Aorta (tissue), 5 donors: ENCODE measurements at places on chromosomes 5 and 9. TPM values are rescaled to one million over a fixed set of nuclear protein-coding genes. Genes with fewer than 3 reads are reported as not detected.

- H3K27ac ChIP-seq: no peak overlapping the region
- H3K4me1 ChIP-seq: no peaks in the 10 kb centered on the region
- H3K36me3 ChIP-seq: no peaks in the 10 kb centered on the region
- no peaks in the 10 kb centered on the region for H3K27me3 ChIP-seq
- no peak overlapping the region for H3K4me3 ChIP-seq
Measured at GRCh38 chr5:76617675-76618074, 5.5 kb downstream of the F2RL2 start.

DNA sequence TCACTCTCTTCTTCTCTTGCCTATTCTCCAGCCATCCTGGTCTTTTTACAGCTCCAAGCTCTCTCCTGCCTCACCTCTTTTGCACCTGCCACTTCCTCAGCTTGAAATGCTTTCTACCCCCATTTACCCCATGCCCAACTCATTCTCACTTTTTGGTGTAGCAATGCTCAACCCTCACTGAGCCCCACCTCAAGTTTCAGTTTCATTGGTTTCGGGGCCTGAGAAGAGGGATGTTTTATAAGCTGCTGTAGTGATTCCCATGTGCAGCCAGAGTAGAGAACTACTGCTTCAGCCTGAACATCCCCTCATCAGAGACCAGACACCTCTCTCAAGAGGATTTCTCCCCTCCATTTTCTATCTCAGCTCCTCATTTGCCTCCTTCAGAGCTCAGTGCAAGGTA lies 45.2 kb upstream of the FYB1 start:
- H3K27me3 ChIP-seq: no peaks in the 10 kb centered on the region
- no peaks in the 10 kb centered on the region for H3K4me1 ChIP-seq
- DNase-seq: no peak
- no peak overlapping the region for H3K4me3 ChIP-seq
- no peak overlapping the region for H3K27ac ChIP-seq

DNA sequence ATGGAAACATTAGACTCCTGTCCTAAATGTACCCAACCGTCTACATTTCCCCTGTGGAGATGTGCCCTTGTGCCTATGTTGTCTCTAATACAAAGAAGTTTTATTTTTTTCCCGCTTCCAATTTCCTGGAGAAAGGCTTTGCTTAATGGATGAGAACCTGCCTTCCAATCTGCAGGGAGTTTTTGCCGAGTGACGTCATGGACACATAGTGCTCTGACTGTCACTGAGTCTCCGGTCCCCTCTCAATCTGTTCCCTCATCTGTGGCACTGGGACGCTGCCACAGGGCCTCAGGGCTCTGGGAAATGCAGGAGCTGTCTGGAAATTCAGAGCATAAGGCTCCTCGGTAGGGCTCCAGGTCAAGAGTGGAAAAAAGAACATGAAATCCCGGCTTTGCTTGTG lies 144.8 kb downstream of the PDZD2 start:
- H3K36me3 ChIP-seq: no peaks in the 10 kb centered on the region
- H3K4me3 ChIP-seq: no peak overlapping the region
- no peak overlapping the region for H3K27ac ChIP-seq
- no peaks in the 10 kb centered on the region for H3K4me1 ChIP-seq
- no peak for DNase-seq

GRCh38 chr5:199197-199949 lies 8.1 kb downstream of the LRRC14B start:
- H3K4me3 ChIP-seq: no peak overlapping the region
- no peaks in the 10 kb centered on the region for H3K27me3 ChIP-seq
- no peaks in the 10 kb centered on the region for H3K4me1 ChIP-seq
- DNase-seq: peak; percentile 62
- H3K36me3 ChIP-seq: no peaks in the 10 kb centered on the region
- H3K27ac ChIP-seq: no peak overlapping the region

DNA sequence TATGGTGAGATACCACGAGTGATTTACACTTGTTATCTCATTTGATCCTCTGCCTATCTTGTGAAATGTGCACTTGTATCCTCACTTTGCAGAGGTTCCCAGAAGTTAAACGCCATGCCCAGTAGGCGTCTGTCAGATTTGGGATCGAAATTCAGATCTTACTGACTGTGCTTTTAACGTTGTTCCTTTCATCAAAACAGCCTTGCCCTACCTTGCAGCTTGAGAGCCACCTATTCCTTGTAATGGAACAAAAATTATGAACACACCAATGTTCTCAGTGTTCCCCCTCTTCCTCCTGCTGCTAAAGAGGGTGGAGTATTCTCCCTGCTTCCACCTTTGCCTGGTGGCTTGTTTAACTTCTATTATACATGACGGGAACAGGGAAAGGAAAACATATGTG lies 257.0 kb downstream of the MSX2 start:
- no peak for DNase-seq
- H3K4me3 ChIP-seq: no peak overlapping the region
- H3K27me3 ChIP-seq: no peaks in the 10 kb centered on the region
- no peaks in the 10 kb centered on the region for H3K4me1 ChIP-seq
- no peak overlapping the region for H3K27ac ChIP-seq

GRCh38 chr5:124263680-124264491 lies 482.6 kb downstream of the ZNF608 start:
- H3K4me3 ChIP-seq: no peak overlapping the region
- H3K4me1 ChIP-seq: no peaks in the 10 kb centered on the region
- H3K27me3 ChIP-seq: peaks cover 1% of the 10 kb centered on the region
- no peak for DNase-seq

- DNase-seq: peak; percentile 82
- no peaks in the 10 kb centered on the region for H3K27me3 ChIP-seq
- H3K27ac ChIP-seq: no peak overlapping the region
- no peak overlapping the region for H3K4me3 ChIP-seq
Measured at GRCh38 chr9:126471084-126471624, 142.6 kb upstream of the LMX1B start.

DNA sequence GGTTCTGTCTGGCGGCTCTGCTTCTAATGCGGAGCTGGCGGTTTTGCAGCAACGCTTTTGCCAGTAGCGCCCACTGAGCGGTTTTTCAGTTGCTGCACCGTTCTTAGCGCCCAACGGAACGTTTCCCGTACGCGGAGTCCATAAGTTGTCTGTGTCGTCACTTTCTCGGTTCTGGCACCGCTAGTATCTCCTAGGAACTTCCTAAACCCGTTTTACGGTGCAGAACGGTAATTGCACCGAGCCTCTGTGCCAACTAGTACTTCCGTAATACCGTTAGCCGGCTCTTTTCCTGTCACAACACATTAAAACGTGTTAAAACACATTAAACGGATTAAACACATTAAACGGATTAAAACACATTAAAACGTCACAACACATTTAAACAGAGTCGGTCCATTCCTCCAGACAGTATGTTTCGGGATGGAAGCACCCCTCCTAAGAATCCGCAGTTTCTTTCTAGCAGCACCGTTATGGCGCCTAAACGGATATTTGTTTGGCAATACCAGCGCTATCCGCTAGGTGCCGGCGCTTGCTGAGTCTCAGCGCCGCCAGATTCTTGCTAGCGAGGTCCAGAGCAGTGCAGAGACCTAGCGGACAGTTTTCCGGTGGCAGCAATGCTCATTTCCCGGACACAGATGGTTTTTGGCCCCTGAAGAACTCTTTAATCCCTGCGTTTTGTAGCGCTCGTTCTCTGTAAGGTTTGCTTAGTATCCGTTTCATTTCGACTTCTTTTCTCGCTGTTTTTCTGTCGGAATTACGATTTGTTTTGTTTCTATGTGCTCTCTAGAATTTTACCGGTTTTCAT lies 45.4 kb downstream of the ANXA2R start:
- peak overlapping the region; percentile 61 for H3K27ac ChIP-seq
- H3K4me1 ChIP-seq: peaks cover 3% of the 10 kb centered on the region
- H3K36me3 ChIP-seq: no peaks in the 10 kb centered on the region

- no peak overlapping the region for H3K4me3 ChIP-seq
- no peak overlapping the region for H3K27ac ChIP-seq
- H3K36me3 ChIP-seq: no peaks in the 10 kb centered on the region
- no peaks in the 10 kb centered on the region for H3K27me3 ChIP-seq
Measured at GRCh38 chr9:133657120-133657661, 21.0 kb downstream of the DBH start.

GRCh38 chr5:108878756-108879155 lies 131.1 kb downstream of the FER start:
- H3K36me3 ChIP-seq: no peaks in the 10 kb centered on the region
- H3K27me3 ChIP-seq: no peaks in the 10 kb centered on the region
- no peak for DNase-seq
- H3K4me3 ChIP-seq: no peak overlapping the region
- H3K27ac ChIP-seq: no peak overlapping the region

Gene CDX1
- not detected for total RNA-seq

Gene NEUROG1
- total RNA-seq: not detected

Gene MLANA
- total RNA-seq: not detected

Gene TTC16
- total RNA-seq: 0.16 TPM

Gene RNF180
- 29.2 TPM for total RNA-seq

Gene GRIN3A
- 0.13 TPM for total RNA-seq

Gene SEMA4D
- total RNA-seq: 26.2 TPM

Gene IFNB1
- not detected for total RNA-seq

Gene PAEP
- total RNA-seq: not detected

Gene INSL6
- total RNA-seq: not detected

Gene IL4
- not detected for total RNA-seq
